ENCODE measurements at places on chromosomes 4 and X.

DNA sequence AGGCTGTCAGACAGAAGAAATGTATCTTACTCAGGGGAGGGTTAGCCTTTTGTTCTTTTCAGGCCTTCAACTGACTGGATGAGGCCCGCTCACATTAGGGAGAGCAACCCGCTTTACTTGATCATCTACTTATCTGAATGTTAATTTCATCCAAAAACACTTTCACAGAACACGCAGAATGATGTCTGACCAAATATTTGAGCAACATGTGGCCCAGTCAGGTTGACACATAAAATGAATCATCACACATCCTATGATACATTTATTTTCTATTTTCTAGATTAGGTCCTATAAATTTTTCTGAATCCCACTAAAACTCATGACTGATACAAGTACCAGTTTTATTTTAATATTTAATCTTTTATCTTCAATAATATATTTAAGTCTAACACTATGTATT lies 260.3 kb downstream of the IL15 start:
- no peak overlapping the region for H3K4me3 ChIP-seq
- no peaks in the 10 kb centered on the region for H3K36me3 ChIP-seq
- no peak overlapping the region for H3K27ac ChIP-seq
- H3K27me3 ChIP-seq, result no peaks in the 10 kb centered on the region

GRCh38 chrX:73289039-73289438 lies 74.4 kb upstream of the NAP1L2 start:
- H3K27me3 ChIP-seq, result no peaks in the 10 kb centered on the region
- H3K36me3 ChIP-seq, result no peaks in the 10 kb centered on the region
- no peak overlapping the region for H3K27ac ChIP-seq
- H3K4me1 ChIP-seq, result no peaks in the 10 kb centered on the region
- DNase-seq, result no peak

- H3K4me3 ChIP-seq, result no peak overlapping the region
- DNase-seq, result no peak
- no peaks in the 10 kb centered on the region for H3K36me3 ChIP-seq
- no peaks in the 10 kb centered on the region for H3K27me3 ChIP-seq
- H3K27ac ChIP-seq, result no peak overlapping the region
These were observed 1226.6 kb upstream of the ADGRL3 start for GRCh38 chr4:59973492-59973891.

- H3K4me1 ChIP-seq, result no peaks in the 10 kb centered on the region
- H3K36me3 ChIP-seq, result no peaks in the 10 kb centered on the region
- H3K4me3 ChIP-seq, result peak within 1 kb of the TSS; percentile 55
- peak; percentile 79 for DNase-seq
- peak within 1 kb of the TSS; percentile 76 for H3K27ac ChIP-seq
These were observed at the start of gene SLC16A2 for GRCh38 chrX:74421036-74421739. Gene SLC16A2, plus strand, starts transcription at chrX:74421493. Its CDS starts 145 bp downstream, at chrX:74421638.

GRCh38 chr4:98566361-98567008 lies 91.9 kb downstream of the TSPAN5 start:
- no peaks in the 10 kb centered on the region for H3K36me3 ChIP-seq
- no peaks in the 10 kb centered on the region for H3K27me3 ChIP-seq
- H3K4me3 ChIP-seq, result no peak overlapping the region

DNA sequence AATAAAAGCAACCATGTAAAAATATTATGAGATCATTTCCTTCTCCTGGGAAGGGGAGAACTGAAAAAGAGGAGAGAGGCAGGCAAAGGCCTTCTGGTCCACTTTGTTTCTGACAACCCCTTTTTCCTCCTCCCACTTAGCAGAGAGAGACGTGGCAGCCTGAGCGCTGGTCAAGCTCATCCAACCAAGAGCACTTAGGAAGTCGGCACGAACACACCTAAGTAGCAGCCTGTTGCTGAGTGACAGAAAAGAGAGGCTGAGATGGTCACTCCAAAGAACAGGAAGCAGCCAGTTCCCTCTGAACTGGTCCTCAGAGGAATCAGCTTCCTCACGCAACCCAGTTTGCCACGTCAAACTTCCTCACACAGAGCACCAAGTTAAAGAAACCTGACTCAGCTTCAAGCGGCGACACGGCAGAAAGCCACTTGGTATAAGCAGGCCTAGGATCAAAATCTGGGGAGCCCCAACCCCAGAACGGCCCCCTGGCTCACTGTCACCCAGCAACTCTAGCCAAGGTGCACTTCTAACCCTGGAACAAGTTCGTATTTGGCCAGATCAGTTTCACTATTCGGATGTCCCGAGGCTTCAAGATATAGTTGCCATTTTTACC lies 861 bp downstream of the SEC24D start:
- H3K27me3 ChIP-seq, result no peaks in the 10 kb centered on the region
- H3K4me3 ChIP-seq, result peak overlapping the region; percentile 98
- no peaks in the 10 kb centered on the region for H3K4me1 ChIP-seq
- H3K27ac ChIP-seq, result peak overlapping the region; percentile 89
- H3K36me3 ChIP-seq, result peaks cover 27% of the 10 kb centered on the region

All from right lobe of liver (tissue), 6 donors.